ENCODE measurements at places on chromosomes 4 and X.

DNA sequence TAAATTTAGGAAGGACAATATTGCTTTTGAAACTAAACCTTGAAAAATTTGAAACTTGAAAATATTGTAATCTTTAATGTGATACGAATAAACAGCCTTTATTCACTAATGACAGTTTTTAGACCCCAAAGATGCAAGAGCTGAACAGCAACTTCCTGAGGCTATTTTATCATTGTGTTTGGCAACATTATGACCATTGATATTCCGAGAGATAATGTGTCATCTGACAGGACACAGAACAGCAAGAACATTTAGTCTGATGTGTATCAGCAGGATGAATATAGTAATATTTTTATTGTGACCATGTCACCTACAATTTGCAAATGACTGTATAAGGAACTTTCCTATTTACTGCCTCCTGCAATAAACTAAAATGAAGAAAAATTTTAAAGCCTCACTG is 316.0 kb downstream of the ADAM29 start:
- no peak for DNase-seq

DNA sequence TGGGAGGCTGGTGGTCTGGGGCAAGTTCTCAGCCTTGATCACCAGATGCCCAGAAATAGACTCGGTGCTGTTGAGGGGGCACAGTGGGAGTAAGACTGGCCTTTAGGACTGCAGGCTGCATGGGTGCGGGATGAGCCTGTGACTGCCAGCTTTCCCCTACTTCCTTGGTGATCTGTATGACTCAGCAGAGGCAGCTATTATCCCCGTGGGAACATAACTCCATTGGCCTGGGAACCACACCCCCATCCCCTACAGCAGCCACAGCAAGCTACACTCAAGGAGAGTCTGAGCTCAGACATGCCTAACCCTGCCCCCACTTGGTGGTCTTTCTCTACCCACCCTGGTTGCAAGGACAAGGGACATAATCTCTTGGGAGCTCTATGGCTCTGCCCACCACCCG is 20.6 kb downstream of the CLIC2 start:
- DNase-seq, result no peak

GRCh38 chrX:30673127-30673796 is 20.0 kb downstream of the GK start:
- no peak for DNase-seq

DNA sequence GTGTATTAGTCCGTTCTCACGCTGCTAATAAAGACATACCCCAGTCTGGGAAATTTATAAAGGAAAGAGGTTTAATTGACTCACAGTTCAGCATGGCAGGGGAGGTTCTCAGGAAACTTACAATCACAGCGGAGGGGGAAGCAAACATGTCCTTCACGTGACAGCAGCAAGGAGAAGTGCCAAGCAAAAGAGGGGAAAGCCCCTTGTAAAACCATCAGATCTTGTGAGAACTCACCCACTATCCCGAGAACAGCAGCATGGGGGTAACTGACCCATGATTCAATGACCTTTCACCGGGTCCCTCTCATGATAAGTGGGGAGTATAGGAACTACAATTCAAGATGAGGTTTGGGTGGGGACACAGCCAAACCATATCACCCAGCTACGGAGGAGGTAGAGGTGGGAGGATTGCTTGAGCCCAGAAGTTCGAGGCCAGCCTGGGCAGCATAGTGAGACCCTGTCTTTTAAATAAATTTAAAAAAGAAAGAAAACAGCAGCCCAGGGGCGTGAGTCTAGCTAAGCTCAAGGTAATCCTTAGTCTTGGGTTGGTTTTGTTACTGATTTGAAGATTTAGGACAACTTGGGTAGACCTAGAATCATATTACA is 46.4 kb upstream of the TMEM131L start:
- DNase-seq, result no peak

Measured in MM.1S (cell line).